ENCODE measurements at places on chromosomes 13 and 19.

- no peak for DNase-seq
Observed at GRCh38 chr19:1590641-1591397, 1.8 kb downstream of the MBD3 start.

- no peak for DNase-seq
Observed at GRCh38 chr13:87954091-87954490, 282.9 kb downstream of the SLITRK5 start.

DNA sequence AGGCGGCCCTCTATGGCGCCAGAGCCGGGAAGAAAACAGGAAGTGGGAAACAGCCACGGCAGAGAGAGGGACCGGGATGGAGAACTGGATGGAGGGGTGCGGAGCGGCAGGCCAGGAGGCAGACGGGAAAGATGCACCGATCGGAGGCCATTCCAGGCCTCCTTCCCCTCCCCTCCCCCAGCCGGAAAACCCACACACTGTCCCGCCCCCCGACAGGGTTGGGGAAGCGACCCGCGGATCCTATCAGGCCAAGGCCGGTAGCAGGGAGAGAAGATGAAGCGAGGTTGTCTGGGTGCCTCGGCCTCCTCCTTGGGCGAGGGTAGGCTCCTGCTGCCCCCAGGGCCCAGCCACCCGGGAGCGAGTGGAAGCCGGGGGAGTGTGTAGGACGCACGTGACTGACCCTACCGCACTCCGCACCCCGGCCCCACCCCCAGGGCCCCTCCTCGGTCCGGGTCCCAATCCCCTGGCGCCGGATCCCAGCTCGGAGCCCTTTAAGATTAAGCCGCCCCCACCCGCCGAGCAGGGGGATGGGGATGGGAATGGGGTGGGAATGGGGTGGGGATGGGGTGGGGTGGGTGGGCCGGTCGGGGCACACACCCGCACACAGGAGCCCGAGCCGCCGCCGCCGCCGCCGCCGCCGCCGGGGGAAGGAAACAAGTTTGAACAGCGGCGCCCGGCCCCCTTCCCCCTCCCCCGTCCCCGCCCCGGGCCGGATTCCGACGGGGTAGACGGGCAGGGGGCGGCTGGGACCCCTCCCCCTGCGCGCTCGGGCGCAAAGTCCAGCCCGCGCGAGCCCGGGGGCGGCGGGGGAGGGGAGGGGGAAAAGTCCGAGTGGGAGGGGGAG, 1.5 kb downstream of the ERF start:
- no peak for DNase-seq

DNA sequence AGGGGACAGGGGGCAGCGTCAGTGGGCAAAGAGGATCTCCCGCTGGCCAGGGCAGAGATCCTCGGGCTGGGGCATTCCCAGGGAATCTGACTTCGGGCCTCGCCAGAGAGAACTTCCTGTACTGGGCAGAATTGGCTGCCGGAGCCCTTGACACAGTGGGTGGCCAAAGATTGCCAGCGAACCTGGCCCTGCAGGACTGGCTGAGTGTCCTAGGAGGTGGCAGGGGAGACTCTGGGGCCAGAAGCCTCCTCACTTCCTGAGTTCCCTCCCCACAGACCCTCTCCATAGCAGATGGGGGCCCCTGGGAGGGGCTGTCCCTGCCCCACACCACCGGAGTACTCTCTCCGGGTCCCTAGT, 19.3 kb downstream of the DPP9 start:
- DNase-seq: no peak

GRCh38 chr13:57820924-57821323, 189.4 kb downstream of the PCDH17 start:
- DNase-seq: no peak

DNA sequence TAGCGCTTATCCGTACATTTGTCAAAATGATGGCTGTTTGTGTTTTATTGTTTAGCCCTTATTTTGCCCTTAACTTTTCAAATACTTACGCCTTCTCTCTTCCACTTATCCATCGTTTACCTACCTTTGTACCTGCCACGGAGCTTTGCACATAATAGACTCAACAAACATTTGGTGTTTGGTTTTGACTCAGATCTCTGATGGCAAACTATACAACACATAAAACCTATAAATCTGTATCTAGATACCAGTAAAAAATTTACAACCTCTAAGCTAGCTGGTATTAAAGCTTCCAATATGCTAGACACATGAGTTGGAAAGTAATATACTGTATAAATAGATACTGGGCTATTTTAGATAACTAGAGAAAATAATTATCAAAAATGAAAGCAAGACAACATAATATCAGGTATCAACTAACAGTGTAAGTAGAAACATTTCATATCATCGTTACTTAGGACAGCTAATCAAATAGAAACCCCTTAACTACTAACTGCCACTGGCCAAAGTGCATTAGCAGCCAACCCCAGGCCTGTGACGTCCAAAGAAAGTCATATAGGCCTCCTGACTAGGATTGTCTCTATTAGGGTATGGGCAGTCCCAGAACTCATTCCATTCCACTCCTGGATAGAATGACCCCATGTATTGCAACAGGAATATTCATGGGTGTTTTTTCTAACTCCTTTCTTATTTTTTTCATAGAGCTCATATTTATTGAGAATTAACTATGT, 53.8 kb downstream of the KCTD12 start:
- DNase-seq: no peak

- no peak for DNase-seq
Observed at GRCh38 chr13:60303166-60303565, 93.9 kb upstream of the TDRD3 start.

Data from NCI-H1436 treated with DMSO at 0.1 percent for 48 hours (cell line).